ENCODE measurements at places on chromosomes 7 and 10. TPM values are rescaled to one million over a fixed set of nuclear protein-coding genes. Genes with fewer than 3 reads are reported as not detected.

C10orf95 gene
- not detected for total RNA-seq

OPN4 gene
- not detected for total RNA-seq

SPAG6 gene
- not detected for total RNA-seq

PCLO gene
- 5.3 TPM for total RNA-seq

INHBA gene
- total RNA-seq = 0.64 TPM
